Stimulated activated naive B cell treated with anti-CD40 and anti-IgM and Interleukin-4, amounts not matched to agents 10 μg/mL and 1 μg/mL and 100 μg/mL, for 72 hours (primary cell): ENCODE measurements at places on chromosomes 4 and X.

DNA sequence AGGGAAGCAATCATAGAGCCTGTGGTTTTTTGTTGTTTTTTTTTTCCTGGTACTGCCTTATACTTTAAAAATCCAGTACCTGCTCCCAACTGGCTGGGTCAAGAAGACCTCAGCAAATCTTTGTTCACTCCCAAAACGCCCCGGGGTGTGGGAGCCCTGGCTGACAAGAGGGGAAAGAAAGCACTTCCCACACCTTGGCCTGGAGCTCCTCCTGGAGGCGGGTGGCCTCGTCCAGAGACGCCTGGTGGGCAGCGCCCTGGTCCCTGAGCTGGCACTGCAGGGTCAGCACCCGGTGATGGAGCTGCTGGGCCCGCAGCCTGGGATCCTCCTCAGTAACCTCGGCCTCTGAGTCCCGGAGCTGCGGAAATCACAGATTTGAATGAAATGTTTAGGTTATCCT lies 38.2 kb downstream of the C4orf50 start:
- no peak overlapping the region for H3K4me3 ChIP-seq
- no peaks in the 10 kb centered on the region for H3K4me1 ChIP-seq
- H3K27me3 ChIP-seq = peaks cover 16% of the 10 kb centered on the region
- no peak overlapping the region for H3K27ac ChIP-seq

DNA sequence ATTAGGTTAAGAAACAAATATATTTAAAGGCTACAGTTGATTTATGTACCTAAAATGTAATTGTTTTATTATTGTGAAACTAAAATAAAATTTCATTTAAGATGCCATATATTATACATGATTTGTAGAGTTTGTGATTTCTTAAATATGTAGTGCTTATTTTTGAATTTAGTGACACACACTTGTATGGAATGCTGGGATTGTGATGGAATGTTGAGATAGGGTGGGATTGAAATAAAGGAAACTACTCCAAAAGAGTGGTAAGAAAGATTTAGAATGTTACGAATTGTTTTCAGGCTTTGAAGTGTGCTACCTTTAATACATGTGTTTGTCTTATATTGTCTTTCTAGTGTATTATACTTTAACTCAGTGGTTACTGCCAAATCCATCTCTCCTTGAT lies 330.3 kb upstream of the PITX2 start:
- no peaks in the 10 kb centered on the region for H3K27me3 ChIP-seq
- H3K4me3 ChIP-seq = no peak overlapping the region
- H3K36me3 ChIP-seq = no peaks in the 10 kb centered on the region
- no peak overlapping the region for H3K27ac ChIP-seq
- DNase-seq = no peak
- no peaks in the 10 kb centered on the region for H3K4me1 ChIP-seq

DNA sequence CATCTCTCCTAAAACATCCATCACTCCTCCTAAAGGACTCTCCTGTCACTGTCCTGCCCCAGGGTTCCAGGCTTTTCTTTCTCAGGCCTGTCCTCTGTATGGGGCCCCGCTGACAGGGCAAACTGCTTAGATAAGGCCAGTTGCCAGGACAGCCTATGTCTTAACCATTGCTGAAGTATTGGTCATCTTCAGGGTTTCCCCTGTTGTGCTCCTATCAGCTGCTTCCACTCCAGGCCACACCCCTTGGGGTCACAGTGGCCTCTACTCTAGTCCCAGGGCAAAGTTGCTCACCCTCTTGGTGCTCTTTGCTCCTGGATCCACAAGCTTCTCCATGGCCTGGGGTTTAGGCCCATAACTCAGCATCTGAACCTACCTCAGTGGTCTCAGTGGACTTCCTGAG lies 138.0 kb upstream of the PJA1 start:
- H3K27me3 ChIP-seq = peaks cover 40% of the 10 kb centered on the region
- no peaks in the 10 kb centered on the region for H3K4me1 ChIP-seq
- no peak overlapping the region for H3K27ac ChIP-seq
- no peaks in the 10 kb centered on the region for H3K36me3 ChIP-seq
- DNase-seq = no peak

GRCh38 chr4:169723207-169723965 lies 34.4 kb downstream of the HPF1 start:
- no peaks in the 10 kb centered on the region for H3K4me1 ChIP-seq
- peaks cover 8% of the 10 kb centered on the region for H3K36me3 ChIP-seq
- H3K27me3 ChIP-seq = no peaks in the 10 kb centered on the region
- no peak overlapping the region for H3K27ac ChIP-seq
- H3K4me3 ChIP-seq = no peak overlapping the region
- no peak for DNase-seq

- no peak overlapping the region for H3K4me3 ChIP-seq
- peaks cover 11% of the 10 kb centered on the region for H3K4me1 ChIP-seq
- DNase-seq = no peak
- no peaks in the 10 kb centered on the region for H3K36me3 ChIP-seq
- H3K27ac ChIP-seq = no peak overlapping the region
These were observed 3.2 kb upstream of the CLOCK start for GRCh38 chr4:55549888-55550287.

- H3K4me1 ChIP-seq = no peaks in the 10 kb centered on the region
- H3K27me3 ChIP-seq = no peaks in the 10 kb centered on the region
- no peak overlapping the region for H3K27ac ChIP-seq
- no peak overlapping the region for H3K4me3 ChIP-seq
- no peak for DNase-seq
These were observed 30.5 kb downstream of the CNGA2 start for GRCh38 chrX:151765026-151765425.

- no peaks in the 10 kb centered on the region for H3K4me1 ChIP-seq
- no peak overlapping the region for H3K27ac ChIP-seq
- no peak overlapping the region for H3K4me3 ChIP-seq
- H3K27me3 ChIP-seq = no peaks in the 10 kb centered on the region
These were observed 511.5 kb upstream of the GALNT7 start for GRCh38 chr4:172657081-172657480.

DNA sequence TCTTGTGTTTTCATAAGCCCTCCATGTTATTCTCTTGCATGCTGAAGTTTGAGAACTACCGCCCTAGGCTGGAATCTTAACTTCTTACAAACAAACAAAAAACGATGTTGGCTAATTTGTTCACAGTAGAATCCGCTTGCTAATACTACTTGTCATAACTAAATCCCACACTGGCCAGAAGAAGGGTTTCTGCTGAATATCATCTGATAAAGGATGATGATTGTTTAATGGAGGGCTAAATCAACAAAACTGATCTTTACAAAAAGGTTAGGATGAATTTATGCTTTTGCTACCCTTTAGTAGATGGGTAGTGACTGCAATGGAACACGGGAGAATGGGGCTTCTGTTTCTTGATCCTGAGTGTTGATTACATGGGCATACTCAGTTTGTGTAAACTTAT lies 42.3 kb downstream of the SPATA4 start:
- H3K27ac ChIP-seq = no peak overlapping the region
- no peak for DNase-seq
- no peak overlapping the region for H3K4me3 ChIP-seq
- H3K36me3 ChIP-seq = no peaks in the 10 kb centered on the region
- no peaks in the 10 kb centered on the region for H3K4me1 ChIP-seq

DNA sequence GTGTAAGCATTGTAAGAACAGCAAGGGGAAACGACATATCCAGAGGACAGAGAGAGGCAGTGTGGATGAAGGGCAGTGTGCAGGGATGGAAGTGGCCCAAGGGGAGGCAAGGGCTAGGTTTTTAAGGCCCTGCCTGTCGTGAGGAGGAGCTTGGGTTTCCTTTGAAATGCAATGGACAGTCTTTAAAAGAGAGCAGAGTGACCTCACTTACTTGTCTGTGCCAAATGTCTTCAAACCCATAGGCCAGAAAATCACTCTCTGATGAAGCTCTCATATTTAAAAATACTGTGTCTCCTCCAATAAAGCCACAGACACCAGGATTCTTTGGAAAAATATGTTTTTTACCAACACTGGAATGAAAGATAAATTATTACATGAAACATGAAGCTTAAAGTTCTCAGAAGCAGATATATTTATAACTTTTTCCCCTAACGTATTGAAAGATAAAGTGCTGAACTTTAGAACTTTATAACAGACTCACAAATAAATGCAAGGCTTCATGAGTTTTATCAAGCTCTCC lies 19.2 kb upstream of the ATXN3L start:
- DNase-seq = no peak
- peaks cover 6% of the 10 kb centered on the region for H3K4me1 ChIP-seq
- H3K4me3 ChIP-seq = no peak overlapping the region
- peaks cover 4% of the 10 kb centered on the region for H3K36me3 ChIP-seq
- no peaks in the 10 kb centered on the region for H3K27me3 ChIP-seq

GRCh38 chr4:81516241-81516640 lies 44.5 kb upstream of the RASGEF1B start:
- no peak overlapping the region for H3K4me3 ChIP-seq
- H3K4me1 ChIP-seq = peaks cover 25% of the 10 kb centered on the region

GRCh38 chr4:128524311-128524710 lies 236.7 kb upstream of the PGRMC2 start:
- H3K36me3 ChIP-seq = peaks cover 3% of the 10 kb centered on the region
- H3K27me3 ChIP-seq = peaks cover 29% of the 10 kb centered on the region
- H3K4me3 ChIP-seq = no peak overlapping the region
- peaks cover 35% of the 10 kb centered on the region for H3K4me1 ChIP-seq

GRCh38 chr4:25330905-25331808 lies 18.6 kb downstream of the ZCCHC4 start:
- no peak for DNase-seq
- H3K36me3 ChIP-seq = peaks cover 31% of the 10 kb centered on the region
- peak overlapping the region; percentile 77 for H3K4me3 ChIP-seq
- H3K27ac ChIP-seq = peak overlapping the region; percentile 88
- peaks cover 10% of the 10 kb centered on the region for H3K4me1 ChIP-seq

DNA sequence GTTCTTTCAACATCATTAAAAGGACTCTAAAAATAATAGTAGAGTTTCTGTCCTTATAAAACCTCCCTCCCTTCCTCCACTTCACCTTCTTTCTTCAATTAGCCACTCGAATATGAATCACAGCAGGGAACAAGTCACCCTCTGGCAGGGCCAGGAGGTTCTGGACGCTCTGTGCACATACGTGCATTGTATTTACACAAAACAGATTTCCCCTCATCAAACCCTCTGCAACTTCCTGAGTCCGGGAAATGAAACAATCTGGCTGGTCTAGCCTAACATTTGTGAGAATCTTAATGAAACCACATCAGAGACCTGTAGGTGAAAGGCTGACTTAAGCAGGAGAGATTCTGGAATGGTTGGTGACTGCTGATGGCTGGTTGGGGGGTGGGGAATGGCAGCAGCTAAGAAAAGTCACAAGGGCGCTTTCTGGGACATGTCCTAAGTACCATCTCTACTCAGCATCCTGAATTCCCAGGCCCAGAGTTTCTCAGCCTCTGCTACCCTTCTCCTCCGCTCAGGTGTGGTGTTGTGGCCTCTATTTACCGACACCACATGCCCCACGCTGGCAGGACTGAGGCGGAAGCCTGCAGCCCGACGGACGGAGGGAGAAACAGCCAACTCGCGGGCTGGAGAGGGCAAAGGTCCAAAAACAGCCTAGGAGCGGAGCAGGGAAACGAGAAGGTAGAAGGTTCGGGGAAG lies 1.0 kb downstream of the ZDHHC9 start:
- DNase-seq = no peak
- peaks cover 4% of the 10 kb centered on the region for H3K36me3 ChIP-seq
- peaks cover 17% of the 10 kb centered on the region for H3K4me1 ChIP-seq
- H3K27me3 ChIP-seq = peaks cover 6% of the 10 kb centered on the region
